ENCODE measurements at places on chromosomes 16 and 17.

DNA sequence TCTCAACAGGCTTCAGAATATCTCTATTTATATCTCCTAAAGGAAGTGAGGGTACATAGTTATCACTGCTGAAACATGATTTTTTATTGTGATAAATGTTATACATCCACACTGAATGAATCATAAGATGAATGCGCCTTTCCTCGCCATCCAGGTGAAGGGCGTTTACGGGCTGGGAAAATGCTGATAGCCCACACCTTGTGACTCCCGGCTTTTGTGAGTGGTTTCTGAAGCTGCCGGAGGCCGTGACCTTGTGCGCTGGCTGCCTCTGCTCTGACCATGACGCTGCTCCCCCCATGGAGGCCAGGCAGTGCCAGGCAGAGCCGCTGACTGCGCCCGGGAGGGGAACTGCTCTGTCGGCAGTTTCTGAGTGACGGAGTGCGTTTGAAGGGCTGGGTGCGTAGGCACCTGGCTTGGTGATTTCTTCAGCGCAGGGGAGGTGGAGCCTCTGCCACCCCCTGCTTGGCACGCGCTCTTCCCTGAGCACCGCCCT, 97.2 kb downstream of the RAP1GAP2 start:
- DNase-seq = no peak

DNA sequence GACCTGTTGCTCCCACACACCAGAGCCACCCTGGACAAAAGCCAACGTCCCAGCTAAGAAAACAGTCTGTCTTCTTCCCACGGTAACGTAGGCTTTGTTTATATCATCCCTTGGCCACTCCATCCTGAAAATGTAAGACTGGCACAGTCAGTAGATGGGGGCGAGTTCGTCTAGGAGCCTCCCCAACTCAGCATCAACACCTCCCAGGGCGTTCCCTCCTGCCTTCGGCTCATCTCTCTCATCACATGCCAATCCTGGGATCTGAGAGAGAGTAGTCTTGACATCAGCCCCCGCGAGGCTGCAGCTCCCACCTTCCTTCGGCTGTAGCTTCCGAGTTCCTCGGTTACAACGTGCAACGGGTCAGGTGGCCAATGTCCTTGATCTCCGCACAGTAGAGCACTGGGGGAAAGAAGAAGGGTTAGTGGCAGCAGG, 894 bp downstream of the RNF227 start:
- DNase-seq = no peak

DNA sequence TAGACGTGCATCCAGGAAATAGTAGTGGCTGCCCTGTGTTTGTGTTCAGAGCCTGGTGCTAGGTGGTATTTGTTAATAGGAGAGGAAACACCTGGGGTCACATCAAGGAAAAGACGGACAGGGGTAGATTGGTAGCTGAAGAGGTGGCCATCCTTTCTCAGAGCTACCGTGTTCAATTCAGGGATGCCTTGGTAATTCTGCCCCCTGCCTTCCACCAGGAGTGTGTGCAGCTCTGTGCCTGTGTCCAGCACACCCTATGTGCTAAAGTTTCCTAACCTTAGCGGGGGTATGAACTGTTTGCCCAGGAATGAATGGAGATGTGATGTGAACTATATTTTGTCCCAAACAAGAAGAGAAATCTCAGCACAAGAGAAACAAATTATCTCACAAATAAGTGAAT, 174.1 kb upstream of the MPHOSPH6 start:
- DNase-seq = no peak

- peak; percentile 39 for DNase-seq
These were observed 48.9 kb downstream of the SMPD3 start for GRCh38 chr16:68399456-68399855.

GRCh38 chr16:83715217-83715920, 92.4 kb upstream of the HSBP1 start:
- no peak for DNase-seq

DNA sequence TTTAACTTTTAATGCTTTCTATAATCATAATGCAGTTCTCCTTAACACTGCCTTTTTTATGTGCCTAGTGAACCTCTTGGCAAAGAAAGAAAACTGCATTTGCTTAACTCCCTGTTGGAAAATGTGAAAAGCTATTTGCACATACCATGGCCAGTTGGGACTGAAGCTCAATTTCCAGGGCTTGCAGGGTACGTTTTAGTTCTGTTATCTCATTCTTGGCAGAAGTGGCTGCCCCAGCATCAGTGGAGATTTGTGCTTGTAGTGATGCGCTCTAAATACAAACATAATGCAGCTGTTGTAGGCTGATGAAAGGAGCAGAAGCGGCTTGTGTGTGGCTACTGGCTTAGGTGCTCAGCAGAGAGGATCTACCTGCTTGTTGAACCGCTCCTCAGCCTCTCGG, 3.7 kb downstream of the KRT24 start:
- no peak for DNase-seq

DNA sequence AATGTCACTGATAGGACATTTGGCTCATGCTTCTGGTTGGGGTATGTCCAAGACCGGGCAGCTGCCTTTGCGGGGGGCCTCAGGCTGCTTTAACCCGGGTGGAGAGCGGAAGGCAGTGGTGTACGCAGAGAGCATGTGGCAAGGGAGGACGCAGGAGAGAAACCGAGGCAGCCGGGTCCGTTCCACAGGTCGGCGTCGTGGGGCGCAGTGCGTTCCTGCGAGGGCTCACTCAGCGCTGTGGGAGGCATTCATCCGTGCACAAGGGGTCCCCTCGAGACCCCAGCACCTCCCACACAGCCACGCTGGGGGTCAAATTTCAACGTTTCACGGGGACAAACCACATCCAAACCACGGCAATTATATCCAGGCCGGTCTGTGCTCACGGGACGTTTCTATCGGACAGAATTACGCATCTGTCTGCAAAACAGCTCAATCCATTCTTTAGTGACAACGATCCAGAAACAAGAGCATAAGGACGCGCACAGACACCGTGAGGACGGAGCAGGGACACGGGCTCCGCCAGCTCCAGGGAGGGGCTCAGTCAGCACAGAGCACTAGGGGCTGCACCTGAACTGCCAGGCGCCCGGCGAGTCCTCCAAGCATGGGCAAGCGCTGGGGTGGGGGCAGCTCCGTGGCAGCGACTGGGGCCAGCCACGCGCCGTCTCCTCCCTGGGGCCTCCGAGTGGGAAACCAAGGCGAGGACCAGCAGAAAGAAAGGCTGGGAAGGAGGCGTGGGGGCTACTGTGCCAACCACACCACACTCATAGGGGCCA, 108.4 kb upstream of the METRNL start:
- DNase-seq = no peak

GRCh38 chr16:88276591-88276990, 106.2 kb upstream of the ZNF469 start:
- no peak for DNase-seq

DNA sequence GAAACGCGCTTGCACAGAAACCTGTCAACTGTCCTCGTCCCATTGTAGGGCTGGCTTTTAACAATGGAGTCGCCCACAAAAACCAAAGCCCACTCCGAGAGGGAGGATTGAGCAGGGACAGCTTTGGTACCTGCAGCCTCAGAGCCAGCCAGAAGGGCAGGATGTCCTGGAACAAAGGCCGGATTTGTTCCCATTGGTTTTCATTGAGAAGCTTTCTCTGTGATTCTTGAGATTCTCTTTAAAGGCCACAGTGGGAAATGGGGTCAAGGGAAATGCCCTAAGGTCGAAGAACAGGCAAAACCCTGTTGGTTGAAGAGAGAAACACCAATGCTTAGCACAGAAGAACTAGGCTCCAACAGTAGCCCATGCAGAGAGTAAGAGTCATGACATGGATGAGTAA, 65.4 kb downstream of the C16orf78 start:
- no peak for DNase-seq

- DNase-seq = peak; percentile 9
These were observed 46.0 kb upstream of the ERCC4 start for GRCh38 chr16:13873835-13874438.

DNA sequence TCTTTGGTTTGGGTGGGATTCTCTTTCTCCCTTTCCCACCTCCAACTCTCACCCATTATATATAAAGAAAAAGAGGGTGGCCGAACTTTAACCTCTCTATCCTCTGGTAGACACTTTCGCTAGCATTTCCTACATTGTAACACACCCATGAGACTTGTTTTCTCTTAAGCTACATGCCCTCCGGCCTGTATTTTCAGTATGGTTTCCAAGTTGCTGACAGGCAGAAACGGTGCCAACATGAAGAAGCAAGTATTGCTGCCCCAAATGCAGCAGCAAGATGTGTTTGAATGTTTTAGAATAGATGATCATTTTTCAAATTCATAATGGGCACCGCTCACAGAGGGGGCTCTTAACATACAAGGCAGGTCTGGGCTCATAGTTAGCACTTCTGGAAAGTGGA, 18.7 kb upstream of the CYB5B start:
- DNase-seq = no peak

DNA sequence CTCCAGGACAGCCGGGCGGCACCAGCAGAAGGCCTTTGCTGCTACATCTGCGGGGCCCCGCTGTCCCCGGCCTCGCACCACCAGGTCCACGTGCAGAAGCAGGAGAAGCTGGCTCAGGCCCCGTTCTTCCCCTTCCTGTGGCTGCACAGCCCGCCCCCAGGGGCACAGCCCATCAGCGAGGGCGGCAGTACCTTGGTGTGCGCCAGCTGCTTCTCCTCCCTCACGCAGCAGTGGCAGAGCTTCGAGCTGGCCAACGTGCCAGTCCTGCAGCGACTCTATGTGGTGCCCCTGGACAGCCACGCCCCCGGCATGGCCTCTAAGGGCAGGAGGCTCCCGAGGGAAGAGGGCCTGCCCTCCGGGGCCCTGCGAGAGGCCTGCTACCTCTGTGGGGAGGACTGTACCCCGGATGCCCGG, 58.3 kb upstream of the CIBAR2 start:
- no peak for DNase-seq

DNA sequence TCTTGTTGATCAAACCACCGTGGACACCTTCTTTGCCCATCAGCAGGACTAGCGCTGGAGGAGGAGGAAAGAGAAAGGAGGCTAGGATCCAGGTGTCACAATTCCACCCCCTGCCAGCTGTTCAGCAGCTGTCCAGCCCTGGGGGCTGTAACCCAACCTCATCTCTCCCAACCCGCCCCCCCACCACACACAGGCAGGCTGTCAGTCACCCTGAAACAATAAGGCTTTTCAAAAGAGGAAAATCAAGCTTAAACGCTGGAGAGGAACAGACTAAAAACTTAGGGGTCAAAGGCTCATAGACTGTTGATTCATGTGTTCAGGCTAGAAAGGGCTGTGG, 2.4 kb downstream of the PFN1 start:
- DNase-seq = no peak

DNA sequence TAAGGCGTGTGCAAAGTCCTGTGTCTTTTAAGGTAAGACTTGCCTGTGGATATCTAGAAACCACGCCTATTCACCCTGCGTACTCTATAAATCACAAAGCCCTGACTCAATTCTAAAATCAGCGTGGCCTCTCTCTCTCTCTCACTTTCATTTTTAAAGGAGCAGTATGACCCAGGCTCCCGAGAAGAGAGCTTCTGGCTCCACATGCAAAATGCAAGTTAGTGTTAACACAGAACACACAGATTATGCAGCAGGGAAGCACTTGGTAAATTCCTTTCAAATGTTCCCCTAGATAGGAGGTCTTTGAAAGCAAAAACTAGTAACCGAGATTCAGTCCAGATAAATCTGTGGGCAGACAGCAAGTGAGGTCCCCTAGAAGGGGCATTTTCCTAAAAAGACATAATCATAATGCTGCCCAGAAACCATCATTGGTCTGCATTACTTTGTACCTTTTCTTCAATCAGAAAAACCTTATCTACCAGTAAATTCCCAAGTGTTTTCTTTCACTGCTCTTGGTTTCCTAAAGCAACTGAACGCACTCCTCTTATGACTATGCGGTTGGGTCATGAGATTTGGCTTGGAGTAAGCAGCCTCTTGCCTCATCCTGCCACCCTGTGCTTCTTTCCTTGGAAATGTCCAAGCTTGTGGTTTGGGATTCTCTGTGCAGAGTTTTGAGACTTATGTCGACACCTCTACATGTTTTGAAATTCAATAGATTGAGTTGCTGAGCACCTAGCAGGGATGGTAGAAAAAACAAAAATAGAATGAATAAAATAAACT, 31.7 kb upstream of the KCNJ2 start:
- peak; percentile 79 for DNase-seq

DNA sequence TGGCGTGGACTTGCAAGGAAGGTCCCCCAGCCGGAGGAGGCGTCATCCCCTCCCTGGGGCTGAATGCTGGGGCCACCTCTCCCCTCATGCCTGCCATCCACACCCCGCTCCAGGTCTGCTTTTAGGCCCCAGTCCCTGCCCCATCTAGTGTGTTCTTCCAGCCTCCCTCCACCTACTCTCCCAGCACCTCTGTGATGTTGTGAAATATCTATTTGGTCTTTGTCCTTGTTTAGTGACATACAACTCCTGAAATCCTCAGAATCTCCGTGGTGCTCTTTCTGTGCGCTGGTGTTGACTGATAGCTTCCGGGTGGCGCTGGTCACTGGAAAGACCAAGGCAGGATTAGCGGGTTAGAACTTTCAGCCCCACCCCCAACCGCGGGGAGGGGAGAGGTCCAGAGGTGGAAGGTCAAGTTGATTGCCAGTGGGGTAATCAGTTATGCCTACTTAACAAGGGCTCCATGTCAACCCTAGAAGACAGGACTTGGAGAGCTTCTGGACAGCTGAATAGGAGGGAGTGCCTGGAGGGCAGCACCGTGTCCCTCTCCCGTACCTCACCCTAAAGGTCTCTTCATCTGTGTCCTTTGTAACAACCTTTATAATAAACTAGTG, 10.1 kb downstream of the TBC1D24 start:
- no peak for DNase-seq

DNA sequence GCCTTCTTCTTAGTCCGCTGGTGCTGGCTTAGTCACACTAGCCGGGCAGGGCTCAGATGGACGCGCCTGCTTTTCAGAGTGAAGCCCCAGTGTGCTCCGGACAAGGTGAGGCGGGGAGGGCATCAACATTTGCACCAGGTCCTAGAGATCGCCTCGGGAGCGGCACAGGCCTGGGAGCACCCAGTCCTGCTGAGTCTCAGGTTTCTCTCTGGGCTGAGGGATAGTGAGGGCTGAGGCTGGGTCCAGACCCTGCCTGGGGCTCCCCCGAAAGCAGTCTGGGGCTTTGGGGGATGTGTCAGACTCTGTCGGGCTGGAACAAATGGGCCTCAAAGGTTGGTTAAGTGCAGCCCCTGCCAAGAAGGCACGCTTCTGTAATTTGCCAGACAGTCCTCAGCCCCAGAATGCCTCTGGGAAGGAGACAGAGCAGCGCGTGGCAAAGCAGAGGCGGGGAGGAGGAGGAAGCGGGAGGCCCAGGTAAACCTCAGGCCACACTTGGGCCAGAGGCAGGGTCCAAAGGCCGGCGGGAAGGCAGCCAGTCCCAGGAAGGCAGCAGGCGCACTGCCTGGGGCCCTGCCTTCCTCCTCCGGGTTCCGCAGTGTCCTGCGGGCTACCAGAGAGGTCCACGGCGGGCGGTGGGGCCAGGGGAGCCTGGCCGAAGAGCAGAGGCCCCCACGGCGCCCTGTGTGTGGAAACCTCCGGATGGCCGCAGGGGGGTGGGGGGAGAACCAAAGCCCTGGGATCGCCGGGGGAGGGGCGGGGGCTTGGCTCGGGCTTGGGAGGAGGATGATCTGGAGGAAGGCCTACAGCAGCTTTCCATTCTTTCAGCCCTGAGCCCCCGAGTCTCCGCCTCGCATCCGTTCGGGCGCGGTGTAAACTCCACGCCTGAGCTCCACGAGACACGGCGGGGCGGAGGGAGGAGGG, 39.5 kb upstream of the ATP2A3 start:
- DNase-seq = no peak

- peak; percentile 74 for DNase-seq
These were observed 13.8 kb downstream of the IGSF6 start for GRCh38 chr16:21638573-21638975.

Data from fibroblast of skin of right biceps (primary cell).